ENCODE measurements at places on chromosomes 3 and 15. TPM values are rescaled to one million over a fixed set of nuclear protein-coding genes. Genes with fewer than 3 reads are reported as not detected.

LDHAL6B gene
- total RNA-seq = not detected

ZCWPW2 gene
- total RNA-seq = not detected

CDHR4 gene
- not detected for total RNA-seq

RTF1 gene
- 41.8 TPM for total RNA-seq

UNC13C gene
- total RNA-seq = 0.03 TPM

MKRN3 gene
- not detected for total RNA-seq

MB21D2 gene
- total RNA-seq = 9.2 TPM

- no peak for DNase-seq
These were observed 176.7 kb downstream of the CHL1 start for GRCh38 chr3:373193-373779.

DNA sequence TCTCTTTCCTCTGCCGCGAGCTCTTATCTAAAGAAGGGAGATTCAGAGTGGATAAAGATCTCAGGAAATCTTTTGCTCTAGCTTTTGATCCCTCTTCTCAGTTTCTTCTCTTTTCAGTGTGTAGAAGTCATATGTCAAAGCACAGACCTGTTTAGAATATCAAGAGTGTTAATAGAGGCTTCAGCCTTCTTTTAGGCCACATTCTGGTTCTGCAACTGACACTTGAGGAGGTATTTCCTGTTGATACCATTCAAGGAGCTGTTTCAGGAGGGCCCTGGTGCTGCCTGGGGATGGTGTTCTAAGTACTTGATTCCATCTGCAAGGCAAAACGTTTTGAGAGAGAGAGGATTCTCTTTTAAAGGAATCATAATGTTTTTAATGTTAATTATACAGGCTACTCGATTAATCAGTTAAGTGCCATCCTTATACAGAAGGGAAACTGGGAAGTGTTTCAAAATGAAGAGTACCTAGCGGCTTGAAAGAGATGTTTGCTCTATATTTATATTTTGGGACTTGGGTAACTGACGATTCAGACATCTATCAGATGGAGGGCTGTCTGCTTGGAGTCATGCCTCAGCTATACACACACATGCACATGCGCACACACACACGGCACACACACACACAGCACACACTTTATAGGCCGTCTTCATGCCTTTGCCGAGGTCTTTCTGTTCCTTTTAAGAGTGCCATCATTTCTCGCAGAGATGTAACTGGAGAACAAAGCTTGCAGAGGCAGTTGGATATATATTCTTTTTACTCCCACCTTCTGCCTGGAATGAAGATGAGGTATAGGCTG, 313.9 kb downstream of the PTPRG start:
- DNase-seq = no peak

DNA sequence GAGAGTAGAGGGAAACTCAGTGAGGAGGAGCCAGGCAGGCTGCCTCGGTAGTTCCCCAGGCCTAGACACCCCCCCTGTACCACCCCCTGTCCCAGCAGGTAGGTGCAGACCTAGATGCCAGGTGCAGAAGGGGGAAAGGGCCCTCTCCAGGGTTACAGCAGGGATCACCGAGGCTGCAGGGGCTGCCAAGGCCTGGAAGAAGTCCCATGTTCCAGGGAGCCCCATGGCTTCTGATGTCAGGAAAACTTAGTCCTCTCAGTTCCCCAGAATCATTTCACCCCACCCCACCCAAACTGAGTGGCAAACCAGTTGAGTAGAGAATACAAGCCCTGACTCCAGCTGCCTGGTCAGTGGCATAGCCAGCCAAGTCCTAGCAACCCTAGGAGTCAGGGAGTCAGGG, 7.4 kb upstream of the SEMA3B start:
- DNase-seq = no peak

DNA sequence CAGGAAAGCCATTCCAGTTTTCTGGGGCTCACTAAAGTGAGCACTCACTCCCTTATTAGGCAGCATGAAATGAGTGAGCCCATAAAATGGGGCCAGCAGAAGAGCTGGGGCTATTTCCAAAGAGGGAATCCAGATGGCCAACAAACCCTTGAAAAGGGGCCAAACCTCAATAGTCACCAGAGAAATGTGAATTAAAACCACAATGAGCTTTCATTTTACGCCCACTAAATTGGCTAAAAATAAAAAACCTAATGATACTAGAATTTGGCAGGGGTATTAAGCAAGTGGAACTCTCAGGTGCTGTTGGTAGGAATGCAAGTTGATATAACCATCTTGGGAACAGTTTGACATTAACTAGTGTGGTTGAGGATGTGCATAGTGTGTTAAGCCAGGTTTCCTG, 42.1 kb upstream of the RAF1 start:
- no peak for DNase-seq

GRCh38 chr15:32739522-32740063, 21.8 kb downstream of the GREM1 start:
- DNase-seq = no peak

DNA sequence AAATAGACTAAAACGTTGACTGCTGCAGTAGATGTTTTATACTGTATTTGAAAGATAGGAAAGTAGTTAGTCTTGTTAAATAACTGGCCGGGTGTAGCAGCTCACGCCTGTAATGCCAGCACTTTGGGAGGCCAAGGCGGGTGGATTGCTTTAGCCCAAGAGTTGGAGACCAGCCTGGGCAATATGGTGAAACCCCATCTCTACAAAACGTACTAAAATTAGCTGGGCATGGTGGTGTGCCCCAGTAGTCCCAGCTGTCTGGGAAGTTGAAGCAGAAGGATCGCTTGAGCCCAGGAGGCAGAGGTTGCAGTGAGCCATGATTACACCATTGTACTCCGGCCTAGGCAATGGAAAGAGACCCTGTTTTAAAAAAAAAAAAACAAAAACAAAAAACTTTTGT, 60.5 kb upstream of the ULK4 start:
- no peak for DNase-seq

DNA sequence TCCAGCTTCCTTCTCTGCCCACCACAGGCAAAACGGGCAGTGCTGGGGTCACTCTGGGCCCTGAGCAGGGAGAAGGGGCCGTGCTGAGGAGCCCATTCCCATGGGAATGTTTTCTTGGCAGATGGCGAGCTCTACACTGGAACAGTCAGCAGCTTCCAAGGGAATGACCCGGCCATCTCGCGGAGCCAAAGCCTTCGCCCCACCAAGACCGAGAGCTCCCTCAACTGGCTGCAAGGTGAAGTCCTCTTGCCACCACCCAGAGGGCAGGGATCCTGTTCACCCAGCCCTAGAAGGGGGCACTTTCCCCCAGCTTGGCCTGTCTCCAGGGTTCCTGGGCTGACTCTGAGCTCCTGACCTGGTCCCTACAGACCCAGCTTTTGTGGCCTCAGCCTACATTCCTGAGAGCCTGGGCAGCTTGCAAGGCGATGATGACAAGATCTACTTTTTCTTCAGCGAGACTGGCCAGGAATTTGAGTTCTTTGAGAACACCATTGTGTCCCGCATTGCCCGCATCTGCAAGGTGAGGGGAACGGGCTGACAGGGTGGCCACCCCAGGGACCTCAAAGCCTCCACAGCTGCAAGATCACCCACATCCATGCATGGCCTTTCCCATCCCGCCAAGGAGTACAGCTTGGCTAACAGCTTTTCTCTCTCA, 12.4 kb downstream of the CIB1 start:
- DNase-seq = peak; percentile 51

- DNase-seq = no peak
These were observed 8.3 kb downstream of the TRIM42 start for GRCh38 chr3:140686128-140686527.

- no peak for DNase-seq
These were observed 291.2 kb downstream of the FAM43A start for GRCh38 chr3:194976874-194977273.

GRCh38 chr3:66101901-66102300, 63.2 kb upstream of the MAGI1 start:
- DNase-seq = no peak

DNA sequence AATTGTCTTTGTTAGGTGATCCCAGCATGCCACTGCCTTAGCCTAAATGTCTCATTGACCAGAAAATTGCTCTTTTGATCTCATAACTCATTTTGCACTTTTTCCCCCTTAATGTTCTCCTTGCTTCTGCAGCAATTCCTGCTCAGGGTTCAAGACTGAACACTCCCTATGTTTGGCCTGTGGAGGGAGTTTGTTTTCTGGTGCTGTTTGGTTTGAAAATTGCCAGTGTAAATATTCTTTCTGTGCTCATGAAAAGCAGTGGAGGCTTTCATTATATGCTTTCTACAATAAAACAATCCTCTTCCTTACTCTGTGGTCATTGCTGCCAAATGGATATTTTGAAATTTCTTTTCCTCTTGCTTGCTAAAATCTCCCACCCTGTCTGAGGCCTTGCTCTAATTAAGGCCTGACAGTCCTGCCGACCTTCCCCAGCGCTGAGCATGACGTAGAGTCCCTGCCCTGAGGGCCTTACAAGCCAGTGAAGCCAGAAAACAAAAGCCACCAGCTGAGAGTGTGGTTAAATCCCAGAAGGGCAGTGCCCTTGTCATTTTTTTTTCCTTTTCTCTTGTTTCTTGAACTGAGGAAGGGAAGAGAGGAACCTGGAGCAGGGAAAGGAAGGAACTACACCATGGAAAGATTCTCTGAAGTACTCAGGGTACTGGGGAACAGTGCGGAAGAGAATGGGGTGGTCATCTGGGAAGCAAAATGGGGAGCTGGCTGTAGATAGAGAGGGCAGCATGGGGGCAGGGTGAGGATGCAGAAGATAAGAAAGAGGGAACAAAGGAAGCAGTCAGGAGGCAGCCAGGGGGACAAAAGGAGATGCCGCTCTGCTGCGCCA, 24.8 kb downstream of the ZBTB38 start:
- peak; percentile 14 for DNase-seq

DNA sequence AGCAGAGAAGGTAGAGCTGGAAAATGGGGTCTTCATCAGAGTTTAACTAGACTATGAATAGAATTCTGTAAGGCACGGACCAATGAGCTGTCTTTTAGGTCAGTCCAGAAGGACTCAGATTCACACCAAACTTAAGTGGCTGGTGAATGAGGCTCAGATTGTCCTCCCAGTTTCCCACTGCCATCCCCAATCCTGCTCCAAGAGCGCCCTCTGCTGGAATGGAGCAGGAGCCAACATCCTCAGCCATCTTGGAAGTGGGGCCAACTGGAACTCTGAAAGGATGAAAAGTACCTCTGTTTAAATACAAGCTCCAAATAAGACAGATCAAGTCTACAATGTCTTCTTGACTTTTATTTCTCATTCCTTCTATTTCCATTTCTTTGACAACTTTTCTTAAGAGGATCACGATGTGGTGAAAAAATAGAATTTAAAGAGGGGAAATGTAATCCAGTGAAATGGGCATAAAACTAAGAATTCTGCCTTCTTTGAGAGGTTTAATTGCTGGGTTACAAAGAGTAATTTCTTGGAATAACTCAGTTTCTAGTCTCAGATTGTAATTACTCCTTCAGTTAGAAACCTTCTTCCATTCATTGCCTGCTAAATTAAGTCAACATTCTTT, 217.1 kb upstream of the TPRG1 start:
- DNase-seq = peak; percentile 67

DNA sequence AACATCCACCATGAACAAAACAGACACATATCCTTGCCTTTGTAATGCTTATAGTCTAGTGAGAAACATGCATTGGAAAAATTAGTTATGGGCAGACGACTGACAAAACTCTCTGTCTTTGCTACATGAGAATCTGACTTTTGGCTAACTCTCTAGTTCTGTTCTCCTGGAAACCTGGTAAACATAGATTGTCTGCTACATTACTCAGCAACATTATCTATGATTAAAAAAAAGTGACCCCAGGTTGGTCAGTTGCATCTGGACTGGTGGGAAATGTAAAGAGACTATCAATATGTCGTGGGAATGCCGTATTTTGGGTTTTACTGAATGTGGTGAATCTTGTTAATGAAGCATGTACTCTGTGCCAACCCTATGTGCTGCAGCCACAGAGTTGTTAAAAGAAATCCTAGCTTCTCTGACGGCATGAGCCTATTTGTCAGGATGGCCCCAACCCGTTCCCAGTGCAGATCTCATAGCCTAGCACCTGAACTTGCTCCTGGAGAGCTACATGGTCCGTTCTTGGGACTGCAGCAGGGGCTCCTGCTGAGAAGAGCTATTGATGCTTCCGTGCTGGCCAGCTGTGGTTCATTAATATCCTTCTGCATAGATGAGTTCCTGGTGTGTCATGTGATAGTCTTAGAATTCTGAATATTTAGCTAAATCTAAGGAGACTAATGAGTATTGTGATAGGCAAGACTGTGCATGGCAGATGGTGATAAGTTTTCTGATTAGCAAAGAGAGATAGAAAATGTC, 311.7 kb upstream of the ZNF717 start:
- no peak for DNase-seq

DNA sequence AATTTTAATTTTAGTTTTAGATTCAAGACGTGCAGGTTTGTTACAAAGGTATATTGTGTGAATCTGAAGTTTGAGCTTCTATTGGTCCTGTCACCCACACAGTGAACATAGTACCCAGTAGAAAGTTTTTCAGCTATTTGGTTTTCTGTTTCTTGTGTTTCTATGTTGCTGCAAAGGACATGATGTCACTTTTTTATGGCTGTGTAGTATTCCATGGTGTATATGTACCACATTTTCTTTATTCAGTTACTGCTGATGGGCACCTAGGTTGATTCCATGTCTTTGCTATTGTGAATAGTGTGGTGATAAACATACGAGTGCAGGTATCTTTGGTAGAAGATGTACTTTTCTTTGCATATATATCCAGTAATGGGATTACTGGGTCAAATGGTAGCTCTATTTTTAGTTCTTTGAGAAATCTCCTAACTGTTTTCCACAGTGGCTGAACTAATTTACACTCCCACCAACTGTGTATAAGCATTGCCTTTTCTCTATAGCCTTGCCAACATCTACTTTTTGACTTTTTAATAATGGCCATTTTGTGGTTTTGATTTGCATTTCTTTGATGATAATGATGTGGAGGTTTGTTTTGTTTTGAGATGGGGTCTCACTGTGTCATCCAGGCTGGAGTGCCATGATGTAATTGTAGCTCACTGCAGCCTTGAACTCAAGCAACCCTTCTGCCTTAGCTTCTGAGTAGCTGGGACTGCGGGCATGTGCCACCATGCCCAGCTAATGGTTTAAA, 43.9 kb downstream of the LIMD1 start:
- no peak for DNase-seq

DNA sequence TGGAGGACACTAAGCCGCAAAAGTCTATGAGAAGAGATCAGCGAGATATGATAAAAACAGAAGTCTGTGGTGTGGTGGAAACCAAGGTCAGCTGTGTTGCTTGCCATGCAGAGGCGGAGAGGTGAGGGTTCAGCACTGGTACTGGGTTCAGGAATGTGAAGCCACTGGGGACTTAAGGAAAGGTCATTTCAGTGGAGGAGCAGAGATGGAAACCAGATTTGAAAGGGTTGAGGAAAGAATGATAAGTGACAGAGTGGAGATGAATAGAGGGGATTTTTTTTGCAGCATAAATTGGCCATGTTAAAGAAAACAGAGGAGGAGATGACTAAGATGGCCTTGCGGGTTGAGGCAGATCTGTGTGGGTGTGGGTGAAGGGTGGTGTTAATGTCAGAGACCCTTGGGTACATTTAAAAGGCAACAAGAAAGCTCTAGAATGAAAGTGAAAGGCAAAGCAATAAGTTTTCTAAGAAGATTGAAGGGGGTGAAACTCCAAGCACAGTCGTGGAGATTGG, 265.5 kb downstream of the ADAMTSL3 start:
- DNase-seq = peak; percentile 4

Measured in Caki2 (cell line).